Thyroid gland (tissue), 4 donors: ENCODE measurements at places on chromosomes 5 and 9.

- DNase-seq: peak; percentile 76
Measured at GRCh38 chr9:893843-894420, 52.4 kb downstream of the DMRT1 start.

- DNase-seq: peak; percentile 91
Measured at GRCh38 chr5:177500685-177501522, 3.5 kb upstream of the PDLIM7 start.

- DNase-seq: no peak
Measured at GRCh38 chr9:135310134-135310533, 169.4 kb upstream of the PPP1R26 start.

- DNase-seq: no peak
Measured at GRCh38 chr9:116868201-116868600, 181.1 kb downstream of the TRIM32 start.

GRCh38 chr5:96517295-96517694 is 84.2 kb upstream of the PCSK1 start:
- DNase-seq: no peak

DNA sequence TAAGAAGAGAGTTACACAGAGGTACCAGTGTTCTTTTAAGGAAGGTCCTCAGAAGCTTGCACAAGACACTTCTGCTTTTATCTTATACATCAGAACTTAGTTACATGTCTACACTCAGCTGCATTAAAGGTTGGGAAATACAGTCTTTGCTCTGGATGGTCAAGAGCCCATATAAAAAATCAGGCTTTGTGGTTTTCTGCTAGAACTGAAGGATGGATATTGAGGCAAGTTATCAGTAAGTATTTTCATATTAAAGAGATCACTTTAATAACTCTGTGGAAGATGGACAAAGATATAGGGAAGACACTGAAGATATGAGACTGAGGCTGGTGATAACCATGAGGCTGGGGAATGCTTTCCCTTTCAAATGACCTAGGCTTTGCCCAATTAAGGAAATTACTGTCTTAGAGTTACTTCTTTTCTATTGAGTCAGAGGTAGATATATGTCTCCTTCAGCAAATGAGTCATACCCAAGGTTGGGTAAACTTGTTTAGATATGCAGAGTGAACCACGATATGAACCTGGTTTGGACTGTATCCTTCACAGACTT is 87.0 kb upstream of the TNC start:
- no peak for DNase-seq

DNA sequence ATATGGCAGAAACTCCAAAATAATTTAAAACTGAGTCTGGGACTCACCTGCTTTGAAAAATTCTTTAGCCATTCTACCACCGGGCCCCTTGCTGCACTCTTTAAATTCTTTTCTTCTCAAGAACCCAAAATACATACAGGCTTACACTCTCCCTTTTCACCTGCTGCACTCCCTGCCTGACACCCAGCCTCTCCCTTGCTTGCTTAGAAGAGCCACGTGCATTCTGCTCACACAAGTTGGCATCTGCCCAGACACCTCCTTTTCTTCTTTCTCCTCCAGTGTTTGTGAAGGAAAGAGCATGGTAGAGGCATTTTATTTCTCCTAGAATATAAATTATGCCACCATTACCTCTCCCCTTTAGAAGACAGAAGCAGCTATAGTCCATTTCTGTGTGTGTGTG is 39.0 kb upstream of the AOPEP start:
- DNase-seq: peak; percentile 56

GRCh38 chr9:126436545-126437267 is 110.1 kb downstream of the MVB12B start:
- peak; percentile 12 for DNase-seq

- DNase-seq: no peak
Measured at GRCh38 chr5:68356623-68357022, 141.1 kb downstream of the PIK3R1 start.

GRCh38 chr5:125969814-125970171 is 453.4 kb upstream of the GRAMD2B start:
- no peak for DNase-seq

DNA sequence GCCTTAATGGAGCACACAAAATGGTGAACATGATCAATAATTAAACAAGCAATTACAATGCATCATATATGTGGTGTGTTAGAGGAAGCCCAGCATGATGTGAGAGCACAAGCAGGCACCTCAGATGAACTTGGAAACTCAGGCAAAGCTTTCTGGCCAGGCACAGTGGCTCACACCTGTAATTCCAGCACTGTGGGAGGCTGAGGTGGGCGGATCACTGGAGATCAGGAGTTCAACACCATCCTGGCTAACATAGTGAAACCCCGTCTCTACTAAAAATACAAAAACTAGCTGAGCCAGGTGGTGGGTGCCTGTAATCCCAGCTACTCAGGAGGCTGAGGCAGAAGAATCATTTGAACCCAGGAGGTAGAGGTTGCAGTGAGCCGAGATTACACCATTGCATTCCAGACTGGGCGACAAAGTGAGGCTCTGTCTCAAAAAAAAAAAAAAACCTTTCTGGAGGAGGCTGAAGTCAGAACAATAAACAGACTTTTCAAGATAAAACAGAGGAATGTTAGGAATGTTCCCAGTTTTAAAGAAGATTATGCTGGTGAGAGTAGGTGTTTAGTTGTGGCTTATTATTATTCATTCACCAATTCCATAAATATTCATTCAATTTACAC is 159.4 kb downstream of the CEMIP2 start:
- DNase-seq: no peak

DNA sequence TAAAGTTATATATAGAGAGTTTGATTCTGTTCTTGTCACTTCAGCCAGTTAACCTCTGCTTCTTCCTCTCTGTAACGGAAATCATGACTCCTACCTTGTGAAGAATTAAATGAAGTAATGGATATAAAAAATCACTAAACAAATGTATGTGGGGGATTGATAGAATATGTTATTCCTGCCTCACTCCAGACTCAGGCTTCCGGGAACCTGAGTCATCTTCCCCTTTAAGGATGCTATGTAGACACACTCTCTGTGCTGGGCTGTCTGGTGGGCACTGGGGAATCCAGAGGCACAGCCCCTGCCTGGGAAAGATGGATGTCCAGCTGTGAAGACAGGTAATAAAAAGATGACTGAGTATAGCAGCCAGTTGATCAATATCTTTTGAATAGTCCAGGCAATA is 77.4 kb downstream of the ZNF618 start:
- DNase-seq: no peak

- DNase-seq: no peak
Measured at GRCh38 chr5:89850513-89850865, 559.1 kb downstream of the CETN3 start.

DNA sequence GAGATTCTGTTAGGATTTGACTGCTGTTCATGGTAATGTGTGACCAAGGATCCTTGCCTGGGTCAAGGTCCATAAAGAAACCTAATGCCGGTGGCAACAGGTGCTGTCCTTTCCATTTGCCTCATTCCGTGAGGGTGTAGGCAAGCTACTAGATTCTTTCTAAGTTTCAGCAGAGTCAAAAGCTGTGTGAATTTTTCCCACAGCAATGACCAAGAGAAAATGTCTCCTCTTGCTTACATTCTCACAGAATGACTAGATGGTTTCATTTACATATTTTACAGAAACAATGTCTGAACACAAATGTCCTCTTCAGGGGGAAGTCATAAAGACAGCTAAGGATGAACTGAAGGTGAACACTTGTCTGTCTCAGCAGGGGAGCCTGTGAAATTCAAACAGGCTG is 75.3 kb upstream of the SV2C start:
- DNase-seq: no peak

DNA sequence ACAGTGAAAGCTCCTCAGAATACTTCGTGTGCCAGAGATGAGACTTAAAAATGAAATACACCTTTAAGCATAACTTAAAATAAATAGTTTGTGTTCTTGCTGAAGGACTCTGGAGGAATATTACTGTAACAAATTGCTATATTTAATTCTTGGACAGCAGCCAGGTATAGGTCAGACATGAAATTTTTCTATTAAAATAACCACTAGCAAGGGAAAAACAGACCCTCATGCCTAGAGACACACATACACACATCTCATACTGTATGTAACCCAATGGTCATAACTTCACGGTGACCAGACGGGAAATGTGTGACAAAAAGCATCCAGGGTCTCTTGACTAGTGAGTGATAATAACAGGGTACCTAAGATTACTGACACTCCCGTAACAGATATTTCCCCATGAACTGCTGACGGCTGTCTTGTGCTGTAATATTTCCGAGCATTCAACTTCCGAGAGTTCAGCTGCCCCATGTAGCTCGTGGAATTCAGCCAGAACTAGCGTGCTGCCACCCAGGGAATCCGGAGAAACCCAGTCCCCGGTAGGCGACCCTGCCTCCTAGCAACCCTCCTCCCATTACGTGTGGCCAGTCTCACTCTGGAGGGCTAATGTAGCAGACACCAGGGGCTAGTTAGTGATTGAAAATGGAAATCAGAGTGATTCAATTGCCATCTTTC is 2295.1 kb upstream of the WWC1 start:
- no peak for DNase-seq

DNA sequence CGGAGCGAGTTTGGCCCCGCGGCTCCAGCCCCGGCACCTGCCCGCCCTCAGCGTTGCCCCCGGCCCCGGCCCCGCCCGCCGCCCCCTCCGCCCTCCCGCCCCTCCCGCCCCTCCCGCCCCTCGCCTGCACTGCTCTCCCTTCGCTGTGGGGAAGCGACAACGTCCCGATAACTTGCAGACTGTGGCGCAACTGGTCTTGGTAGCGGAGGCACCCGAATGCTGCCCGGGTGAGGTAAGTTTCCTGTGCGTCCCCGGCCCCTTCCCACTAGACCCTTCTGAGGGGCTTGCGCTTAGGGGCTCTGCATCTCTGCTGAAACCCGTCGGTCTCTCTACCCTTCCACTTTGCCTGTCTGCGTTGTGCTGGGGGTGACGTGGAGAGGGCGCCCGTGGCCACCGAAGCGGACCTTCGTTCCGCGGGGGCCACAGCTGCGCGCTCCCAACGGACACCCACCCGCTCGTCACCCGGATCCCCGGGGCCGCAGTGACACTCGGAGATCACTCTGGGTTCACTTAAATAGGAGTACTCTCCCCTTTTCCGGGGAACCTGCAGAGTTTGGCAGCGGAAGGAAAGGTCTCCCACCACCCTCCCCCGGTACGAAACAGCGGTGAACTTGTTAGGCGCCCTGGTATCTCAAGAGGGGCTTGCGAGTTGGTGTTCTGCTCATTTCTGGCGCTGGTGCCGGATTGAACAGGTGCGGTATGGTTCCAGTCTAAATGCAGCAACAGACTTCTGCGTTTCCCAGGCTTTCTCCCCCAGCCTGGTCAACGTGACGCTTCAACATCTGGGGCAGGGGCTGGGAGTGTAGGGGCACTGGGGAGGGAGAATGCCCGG is 707 bp downstream of the PIP5K1B start:
- DNase-seq: peak; percentile 10

DNA sequence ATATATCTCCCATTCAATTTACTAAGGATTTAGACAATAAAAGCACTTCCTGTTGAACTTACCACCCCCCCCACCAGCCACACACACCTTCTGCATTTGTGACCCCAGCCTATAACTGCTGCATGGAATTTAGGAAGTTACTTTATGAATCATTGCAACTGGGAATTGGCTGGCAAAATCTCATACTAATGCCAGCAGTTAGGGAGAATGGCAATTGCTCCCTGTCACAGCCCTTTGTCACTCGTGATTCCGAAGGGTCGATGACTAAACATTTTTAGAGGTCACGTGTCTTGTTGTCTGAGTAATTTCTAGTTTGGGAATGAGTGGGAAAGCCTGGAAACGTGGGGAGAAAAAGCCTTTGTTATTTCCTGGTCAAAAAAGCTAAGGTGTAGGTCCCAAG is 46.6 kb upstream of the PCA3 start:
- DNase-seq: no peak

- DNase-seq: no peak
Measured at GRCh38 chr5:171579976-171580411, 160.5 kb downstream of the FGF18 start.
